ENCODE measurements at places on chromosomes 5 and 9.

DNA sequence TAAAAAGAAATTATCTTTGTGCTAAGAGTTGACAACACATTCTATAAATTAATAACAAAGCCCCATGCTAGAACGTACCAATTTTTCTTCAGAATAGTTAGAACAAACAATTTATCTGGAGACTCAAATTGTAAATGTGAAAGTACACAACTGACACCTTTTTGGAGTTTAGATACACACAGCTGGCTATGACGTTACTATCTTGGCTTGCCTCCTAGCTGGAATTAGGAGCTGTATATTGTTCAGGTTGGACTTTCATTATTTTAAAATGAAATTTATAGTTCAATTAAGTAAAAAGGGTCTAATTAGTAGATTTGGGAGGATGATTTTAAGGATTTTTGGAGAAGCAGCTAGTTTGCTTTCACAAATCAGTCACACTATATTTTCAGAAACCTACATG lies 393.9 kb upstream of the RIOK2 start:
- DNase-seq, result no peak

GRCh38 chr9:100437860-100438805 lies 11.2 kb downstream of the MSANTD3 start:
- peak; percentile 75 for DNase-seq

DNA sequence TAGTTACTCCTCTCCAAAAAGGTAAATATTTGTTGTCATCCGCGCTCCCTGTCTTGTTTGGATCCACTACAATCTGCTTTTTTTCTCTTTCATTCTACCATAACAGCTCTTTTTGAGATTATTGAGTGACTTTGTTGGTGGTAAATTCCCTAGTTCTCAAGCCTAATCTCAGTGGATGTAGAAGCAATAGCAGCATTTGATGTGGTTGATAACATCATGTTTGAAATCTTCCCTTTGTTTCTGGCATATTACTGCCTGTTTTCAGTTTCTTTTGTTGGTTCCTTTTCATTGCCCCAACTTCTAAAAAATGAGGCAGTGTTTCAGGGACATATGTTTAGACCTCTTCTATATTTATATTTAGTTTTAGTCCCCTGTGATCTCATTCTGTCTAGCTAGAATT lies 8.9 kb downstream of the CDC42SE2 start:
- peak; percentile 42 for DNase-seq

- peak; percentile 77 for DNase-seq
Observed at GRCh38 chr5:100901821-100902341, 1.2 kb downstream of the ST8SIA4 start.

DNA sequence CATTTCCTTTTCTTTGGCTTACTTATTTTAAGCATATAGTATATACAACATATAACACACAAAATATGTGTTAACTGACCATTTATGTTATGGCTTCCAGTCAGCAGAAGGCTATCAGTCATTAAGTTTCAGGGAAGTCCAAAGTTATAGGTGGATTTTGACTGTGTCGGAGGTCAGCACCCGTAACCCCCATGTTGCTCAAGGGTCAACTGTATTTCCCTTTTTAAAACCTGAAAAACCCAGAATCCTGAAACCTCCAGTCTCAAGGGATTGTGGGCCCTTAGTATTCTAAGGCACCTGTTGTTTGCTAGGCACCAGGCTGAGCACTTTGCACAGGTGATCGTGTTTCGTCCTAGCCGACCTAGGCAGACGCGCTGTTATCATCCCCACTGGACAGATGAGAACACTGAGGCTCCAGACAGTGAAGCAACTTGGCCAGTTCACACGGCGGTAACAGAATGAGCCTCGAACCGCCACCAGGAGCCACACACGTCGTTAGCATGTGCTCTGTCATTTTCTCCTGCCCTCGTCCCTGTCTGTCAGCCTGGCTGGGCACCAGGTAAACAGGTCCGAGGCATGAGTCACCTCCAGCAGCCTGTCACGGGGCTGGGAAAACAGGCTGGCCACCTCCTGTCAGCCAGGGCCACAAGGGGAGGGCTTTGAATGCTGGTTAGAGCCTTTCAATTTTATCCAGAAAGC lies 39.9 kb downstream of the DUSP1 start:
- DNase-seq, result no peak

- DNase-seq, result no peak
Observed at GRCh38 chr5:98425640-98426039, 347.8 kb upstream of the RGMB start.

DNA sequence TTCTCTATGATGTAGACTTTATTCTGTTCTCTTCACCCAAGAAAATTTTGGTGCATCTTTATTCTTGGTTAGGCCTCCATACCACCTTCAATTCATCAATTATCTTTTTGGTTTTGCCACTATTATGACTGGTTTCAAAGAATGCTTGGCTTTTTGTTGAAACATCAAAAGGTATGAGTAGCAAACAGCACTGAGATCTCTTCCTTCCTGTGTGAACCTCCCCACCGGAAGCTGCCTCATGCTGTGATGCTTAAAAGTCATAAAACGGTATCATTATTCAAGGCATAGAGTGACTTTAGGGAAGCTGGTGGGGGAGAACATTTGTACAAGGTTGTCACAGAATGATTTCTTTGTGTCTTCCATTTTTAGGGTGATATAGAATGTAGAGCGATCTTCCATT lies 70.6 kb downstream of the IQGAP2 start:
- peak; percentile 78 for DNase-seq

Measured in activated CD4-positive, alpha-beta T cell treated with anti-CD3 and anti-CD28 coated beads, Interleukin-2, Interleukin-6, amounts not matched to agents 100 ng/mL and 50 ng/mL, durations not matched to agents 16 hours and 8 hours (primary cell).